Epithelial cell of esophagus (primary cell): ENCODE measurements at places on chromosomes 3 and 15.

GRCh38 chr3:141556034-141556433 is 69.2 kb downstream of the RASA2 start:
- DNase-seq = peak; percentile 9

DNA sequence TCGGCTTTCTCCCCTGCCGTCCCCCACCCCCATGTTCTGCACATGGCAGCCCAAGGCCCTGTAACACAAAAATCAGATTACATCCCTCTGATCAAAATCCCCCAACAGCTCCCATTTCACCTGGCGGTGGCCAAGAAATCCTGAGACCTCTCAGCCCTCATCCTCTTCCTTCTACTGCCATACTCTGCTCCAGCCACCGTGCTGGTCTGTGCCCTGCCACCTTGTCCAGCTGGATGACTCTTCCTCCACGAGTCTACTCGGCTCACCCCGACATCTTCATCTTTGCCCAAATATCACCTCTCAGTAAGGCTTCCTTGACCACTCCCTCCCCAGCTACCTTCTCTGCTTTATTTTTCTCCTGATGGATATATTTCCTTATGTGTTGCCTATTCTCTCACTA is 3.1 kb downstream of the CCDC51 start:
- DNase-seq = no peak

DNA sequence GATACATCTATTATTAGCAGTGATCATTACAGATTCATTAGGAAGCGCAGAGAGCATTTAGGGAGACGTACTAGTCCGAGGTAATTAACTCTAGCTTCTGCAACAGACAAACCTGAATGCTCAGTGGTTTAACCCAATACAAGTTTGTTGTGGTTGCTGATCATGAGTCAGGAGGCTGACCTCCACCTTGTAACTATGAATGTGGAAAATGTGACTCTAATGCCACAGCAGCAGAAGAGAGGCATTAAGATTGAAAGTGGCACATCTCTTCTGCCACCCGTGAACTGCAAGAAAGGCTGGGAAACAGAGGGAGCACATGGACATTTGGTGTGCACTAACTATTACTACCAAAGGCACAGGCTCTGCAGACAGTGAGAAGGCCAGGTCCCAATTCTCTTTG is 71.2 kb upstream of the C3orf80 start:
- DNase-seq = peak; percentile 10

- no peak for DNase-seq
Observed at GRCh38 chr3:147415286-147415685, 6.1 kb downstream of the ZIC1 start.

GRCh38 chr3:28575100-28575745 is 226.6 kb upstream of the AZI2 start:
- peak; percentile 6 for DNase-seq

- no peak for DNase-seq
Observed at GRCh38 chr3:60319179-60319858, 931.9 kb downstream of the FHIT start.

GRCh38 chr3:166405896-166406295 is 568.7 kb upstream of the BCHE start:
- no peak for DNase-seq

DNA sequence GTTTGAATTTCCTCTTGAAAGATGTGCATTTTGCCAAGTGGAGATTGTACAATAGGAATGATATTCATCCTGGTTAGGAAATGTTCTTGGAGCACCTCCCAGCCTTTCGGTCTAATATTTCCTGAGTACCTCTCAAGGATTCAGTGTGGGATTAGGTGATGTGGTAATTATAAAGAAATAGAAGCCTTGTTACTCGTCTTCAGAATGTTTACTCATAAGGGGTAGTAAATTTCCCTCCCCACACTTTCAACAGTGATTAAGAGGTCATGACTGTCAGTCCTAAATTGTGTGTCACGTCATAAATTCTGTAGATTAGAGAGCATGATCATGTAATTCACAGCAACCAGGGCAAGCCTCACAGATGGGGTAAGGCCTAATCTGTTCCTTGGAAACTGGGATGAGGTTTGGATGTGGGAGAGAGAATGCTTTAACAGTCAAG is 633.1 kb upstream of the TBL1XR1 start:
- DNase-seq = peak; percentile 90

DNA sequence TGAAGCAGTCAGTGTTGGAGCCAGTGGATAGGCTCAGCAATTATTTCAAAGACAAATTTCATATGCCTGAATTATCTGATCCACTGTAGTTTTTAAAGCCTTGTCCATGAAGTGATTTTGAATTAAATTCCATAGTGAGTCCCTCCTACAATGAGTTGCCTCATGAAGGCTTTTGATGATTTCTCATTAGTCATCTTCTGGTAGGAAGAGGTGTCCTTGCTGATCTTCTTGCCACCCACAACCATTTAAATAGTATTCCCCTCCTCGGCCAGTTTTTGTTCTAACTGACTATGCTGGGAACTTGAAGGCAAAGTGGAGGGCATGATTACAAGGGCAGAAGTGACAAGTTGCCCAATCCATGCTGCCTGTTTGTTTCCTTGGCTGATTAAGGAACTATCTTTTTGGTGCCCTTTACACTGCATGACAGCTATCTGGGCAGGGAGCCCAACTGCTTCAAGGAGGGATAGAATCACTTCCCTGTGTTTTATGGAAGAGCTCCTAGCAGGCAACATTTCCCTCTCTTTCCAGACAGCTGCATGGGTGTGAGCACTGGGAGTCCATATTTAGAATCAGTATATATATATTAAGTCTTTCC is 617.5 kb downstream of the ZPLD1 start:
- peak; percentile 4 for DNase-seq

DNA sequence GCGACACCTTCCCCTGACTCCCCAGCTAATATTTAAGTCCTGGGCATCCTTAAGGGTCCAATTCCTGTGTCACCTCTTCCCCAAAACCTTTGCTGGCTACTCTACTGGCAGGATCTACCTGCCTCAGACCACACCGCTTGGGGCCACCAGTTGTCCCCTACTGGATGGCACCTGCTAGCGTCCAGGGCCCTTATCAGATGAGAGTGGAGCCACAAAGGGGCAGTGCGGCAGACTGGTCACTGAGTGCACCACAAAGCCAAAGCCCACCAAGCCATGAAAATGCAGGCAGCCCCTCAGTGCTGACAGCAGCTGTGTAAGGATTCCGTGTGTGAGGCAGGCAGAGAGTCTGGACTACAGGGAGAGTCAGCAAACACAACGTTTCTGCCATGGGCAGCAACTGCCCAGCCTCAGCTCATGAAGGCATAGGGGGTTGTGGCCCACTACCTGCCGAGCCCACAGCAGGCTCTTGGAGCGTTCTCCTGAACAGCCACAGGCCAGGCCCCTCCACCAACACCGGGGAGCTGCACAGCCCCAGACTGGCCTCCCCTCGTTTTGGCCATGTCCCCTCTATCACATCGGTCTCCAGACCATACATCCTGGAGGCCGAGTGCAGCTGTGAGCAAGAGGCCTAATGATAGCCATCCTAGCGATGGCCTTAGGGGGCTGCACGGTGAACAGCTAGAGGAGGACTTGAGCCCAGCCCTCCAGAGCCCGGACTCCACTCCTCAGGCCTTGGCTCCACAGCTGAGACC is 32.3 kb downstream of the ALDH1L1 start:
- DNase-seq = no peak

DNA sequence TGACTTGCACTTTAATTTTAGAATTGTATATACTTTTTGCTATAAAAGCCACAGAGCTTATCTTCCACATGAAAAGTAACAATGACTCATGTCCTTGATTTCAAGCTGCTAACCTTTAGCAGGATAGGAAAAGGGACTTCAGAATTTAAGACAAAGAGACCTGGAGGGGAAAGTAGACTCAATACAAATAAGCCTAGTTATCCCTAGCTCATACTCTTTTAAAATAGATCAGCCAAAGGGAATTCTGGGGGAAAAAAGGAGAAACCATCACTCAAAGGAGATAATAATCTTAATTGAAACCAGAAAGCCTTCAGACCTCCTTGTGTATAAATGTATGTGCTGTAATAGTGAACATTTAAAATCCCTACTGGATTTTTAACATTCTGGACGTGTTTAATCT is 930.3 kb downstream of the NTRK3 start:
- DNase-seq = no peak

DNA sequence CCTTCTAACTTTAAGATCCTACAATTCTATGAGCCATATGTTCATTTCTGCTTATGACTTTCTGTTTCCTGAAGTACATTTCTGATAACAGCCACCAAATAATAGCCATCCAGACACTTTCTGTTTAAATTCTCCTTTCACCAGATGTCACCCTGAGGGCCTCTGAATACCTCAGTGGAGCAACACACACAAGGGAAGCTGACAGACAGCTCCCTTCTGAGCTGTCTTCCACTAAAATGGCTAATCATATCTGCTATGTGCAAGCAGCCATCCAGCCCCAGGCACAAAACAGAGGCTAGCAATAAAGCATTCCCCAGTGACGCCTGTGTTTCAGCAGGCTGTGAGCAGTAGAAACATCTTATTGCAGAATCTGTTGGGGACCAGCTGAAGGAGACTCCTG is 666.6 kb upstream of the UBE2E2 start:
- peak; percentile 3 for DNase-seq

GRCh38 chr15:95149771-95150170 is 918.4 kb downstream of the MCTP2 start:
- DNase-seq = no peak

DNA sequence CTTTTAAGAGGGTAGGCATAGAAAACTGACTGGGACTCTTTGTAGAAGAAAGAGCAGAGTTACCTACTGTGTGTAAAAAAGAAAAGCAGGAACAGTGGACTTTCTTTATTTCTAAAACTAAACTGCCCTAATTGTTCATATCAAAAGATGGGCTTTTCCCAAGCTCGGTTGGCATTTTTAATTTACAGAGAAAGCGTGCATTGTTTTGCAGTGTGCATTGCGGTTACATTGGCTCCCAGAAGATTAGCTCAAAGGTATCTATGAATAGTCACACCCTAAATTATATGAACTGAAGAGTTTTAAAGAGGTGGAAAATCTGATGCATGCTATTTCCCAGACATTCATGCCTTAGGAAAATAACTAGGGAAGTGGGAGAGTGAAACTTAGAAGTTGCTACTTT is 36.5 kb downstream of the MITF start:
- no peak for DNase-seq

DNA sequence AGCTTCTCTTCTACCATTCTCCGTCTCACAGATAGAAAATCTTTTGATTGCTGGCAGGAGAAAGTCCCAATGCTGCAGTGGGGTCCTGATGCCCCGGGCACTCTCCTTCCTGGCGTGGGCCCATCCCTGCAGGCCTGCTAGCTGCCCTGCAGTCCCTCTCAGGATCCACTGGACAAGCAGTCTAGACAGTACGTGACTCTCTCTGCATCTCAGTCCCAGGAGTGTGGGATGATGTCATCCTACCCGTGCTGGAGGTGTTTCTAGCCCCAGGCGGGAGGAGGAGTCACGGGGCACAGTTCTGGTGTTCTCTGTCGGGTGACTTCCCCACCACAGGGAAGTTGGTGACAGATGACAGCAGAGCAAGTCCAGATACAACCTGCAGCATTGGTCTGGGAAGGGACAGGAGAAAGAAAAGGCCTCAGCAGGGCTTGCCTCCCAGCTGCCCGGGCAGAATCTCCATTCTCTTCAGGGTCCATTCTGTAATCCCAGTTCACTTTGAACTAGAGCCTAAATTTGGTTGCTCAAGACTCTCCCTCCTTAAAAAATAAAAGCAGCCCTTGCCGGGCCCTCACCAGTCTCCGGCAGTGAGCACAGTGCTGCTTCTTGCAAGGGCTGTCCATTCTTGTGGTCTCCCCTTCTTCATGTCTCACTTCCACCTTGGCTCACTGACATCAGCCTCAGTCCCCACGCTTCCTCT is 30.6 kb downstream of the SLC28A1 start:
- peak; percentile 95 for DNase-seq

GRCh38 chr3:196800742-196801434 is 61.2 kb downstream of the PAK2 start:
- DNase-seq = no peak

GRCh38 chr15:67181221-67181639 is 73.2 kb downstream of the AAGAB start:
- no peak for DNase-seq

DNA sequence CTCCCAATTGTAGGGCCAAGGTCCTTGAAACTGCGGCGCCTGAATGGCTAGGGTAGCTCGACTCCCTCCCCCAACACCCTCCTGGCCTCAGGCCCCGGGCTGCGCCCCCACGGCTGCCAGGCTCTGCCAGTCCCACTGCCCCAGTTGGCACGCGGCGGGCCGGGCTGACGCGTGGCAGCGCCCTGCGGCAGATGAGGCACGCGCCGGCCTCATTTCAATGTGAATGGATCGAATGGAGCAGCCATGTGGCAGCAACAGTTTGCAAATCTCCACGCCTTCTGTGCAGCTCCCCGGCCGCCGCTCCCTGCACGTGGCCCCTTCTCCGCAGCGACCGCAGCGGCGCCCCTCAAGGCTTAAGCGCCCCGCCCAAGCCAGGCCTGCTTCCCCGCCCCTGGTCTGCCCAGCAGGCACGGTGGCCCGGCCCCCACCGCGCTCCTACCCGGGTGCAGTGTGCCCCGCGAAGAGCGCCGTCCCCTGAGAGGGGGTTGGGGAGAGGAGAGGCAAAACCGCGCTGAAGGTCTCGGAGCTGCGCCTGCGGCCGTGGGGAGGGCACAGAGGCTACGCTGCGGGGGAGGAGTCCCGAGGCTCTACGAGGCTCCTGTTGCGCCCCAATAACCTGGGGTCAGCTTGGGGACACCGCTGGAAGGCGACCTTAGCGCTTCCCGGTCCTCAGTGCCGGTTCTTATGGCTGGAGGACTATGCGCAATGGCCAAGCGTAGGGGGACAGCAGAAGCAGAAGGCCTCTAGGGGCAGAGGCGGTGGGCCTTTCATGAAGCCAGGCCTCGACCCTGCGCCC is 3.1 kb upstream of the DLL4 start:
- peak; percentile 57 for DNase-seq

DNA sequence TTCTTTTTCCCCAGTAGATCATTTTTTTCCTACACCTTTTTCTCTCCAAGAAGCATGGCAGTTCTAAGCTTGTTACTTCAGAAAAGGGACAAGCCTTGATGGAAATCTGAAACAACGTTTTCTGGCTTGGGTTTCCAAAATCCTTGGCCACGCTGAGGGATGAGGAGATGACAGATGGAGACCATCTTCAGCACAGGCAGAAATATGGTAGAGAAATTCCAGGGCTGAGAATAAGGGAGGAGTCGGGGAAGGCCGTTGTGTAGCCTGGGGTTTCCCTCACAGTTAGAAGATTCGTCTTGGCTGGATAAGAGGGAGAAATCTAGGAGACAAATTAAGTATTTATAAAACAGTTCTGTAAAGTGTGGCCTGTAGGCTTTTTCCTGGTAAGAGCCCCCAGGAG is 33.9 kb upstream of the STT3B start:
- no peak for DNase-seq

DNA sequence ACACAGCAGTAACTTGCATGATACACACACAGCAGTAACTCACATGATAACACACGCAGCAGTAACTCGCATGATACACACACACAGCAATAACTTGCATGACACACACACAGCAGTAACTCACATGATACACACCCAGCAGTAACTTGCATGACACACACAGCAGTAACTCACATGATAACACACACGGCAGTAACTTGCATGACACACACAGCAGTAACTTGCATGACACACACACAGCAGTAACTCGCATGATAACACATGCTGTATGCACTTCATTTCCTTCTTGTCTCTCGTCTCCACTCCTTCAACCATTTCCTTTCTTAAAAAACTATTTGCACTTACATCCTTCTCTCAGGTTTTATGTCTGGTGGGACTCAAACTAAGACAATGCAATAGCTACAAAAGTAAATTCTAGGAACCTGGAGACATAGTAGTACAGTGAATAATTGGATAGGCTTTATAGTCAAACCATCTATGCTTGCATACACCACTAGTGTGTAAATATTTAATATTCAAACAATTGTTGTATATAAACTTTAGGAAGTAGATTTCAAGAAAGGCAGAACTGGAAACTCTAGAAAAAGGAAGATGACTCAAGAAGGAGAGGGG is 130.8 kb downstream of the UACA start:
- peak; percentile 82 for DNase-seq

- peak; percentile 83 for DNase-seq
Observed at GRCh38 chr3:23648996-23649395, 156.8 kb upstream of the UBE2E1 start.
